Activated CD4-positive, alpha-beta T cell treated with anti-CD3 and anti-CD28 coated beads, Interleukin-2, amount 10 ng/mL, durations not matched to agents 7 days and 5 days (primary cell): ENCODE measurements at places on chromosomes 3 and 15. TPM values are rescaled to one million over a fixed set of nuclear protein-coding genes. Genes with fewer than 3 reads are reported as not detected.

- peak overlapping the region; percentile 71 for H3K4me3 ChIP-seq
- no peak overlapping the region for H3K27ac ChIP-seq
- H3K4me1 ChIP-seq: peaks cover 18% of the 10 kb centered on the region
- DNase-seq: no peak
Observed at GRCh38 chr15:33194237-33194636, 277 bp downstream of the FMN1 start.

LXN gene
- total RNA-seq: 11.5 TPM

DNA sequence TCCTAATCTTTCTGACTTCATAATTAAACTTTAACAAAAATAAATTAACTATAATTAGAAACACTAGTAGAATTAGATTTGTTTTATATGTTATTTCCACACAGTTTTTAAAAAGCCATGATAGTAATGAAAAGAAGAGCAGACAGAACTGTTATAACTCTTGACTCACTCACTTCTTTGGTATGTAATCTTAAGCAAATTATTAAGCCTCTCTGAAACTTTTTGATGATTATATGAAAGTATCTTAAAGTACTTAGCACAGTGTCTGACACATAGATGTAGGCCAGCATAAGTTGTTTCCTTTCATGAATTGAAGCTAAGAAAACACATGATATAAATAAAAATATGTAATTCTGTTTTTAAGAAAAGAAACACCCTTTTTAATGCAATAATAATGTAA lies 123.6 kb upstream of the MLF1 start:
- peaks cover 13% of the 10 kb centered on the region for H3K4me1 ChIP-seq
- no peak overlapping the region for H3K27ac ChIP-seq
- no peak for DNase-seq

GOLGA8R gene
- 2.7 TPM for total RNA-seq

- H3K4me1 ChIP-seq: peaks cover 19% of the 10 kb centered on the region
- no peaks in the 10 kb centered on the region for H3K36me3 ChIP-seq
- peaks cover 6% of the 10 kb centered on the region for H3K27me3 ChIP-seq
- H3K4me3 ChIP-seq: no peak overlapping the region
Observed at GRCh38 chr3:9911863-9912262, 5.0 kb upstream of the IL17RC start.

- no peak for DNase-seq
- no peaks in the 10 kb centered on the region for H3K36me3 ChIP-seq
- H3K4me3 ChIP-seq: no peak overlapping the region
- no peak overlapping the region for H3K27ac ChIP-seq
- H3K4me1 ChIP-seq: peaks cover 1% of the 10 kb centered on the region
- H3K27me3 ChIP-seq: peaks cover 6% of the 10 kb centered on the region
Observed at GRCh38 chr3:52432691-52433141, 12.2 kb downstream of the SEMA3G start.

GRCh38 chr3:112027826-112028225 lies 6.7 kb upstream of the TMPRSS7 start:
- no peaks in the 10 kb centered on the region for H3K36me3 ChIP-seq
- H3K4me3 ChIP-seq: no peak overlapping the region
- H3K27me3 ChIP-seq: peaks cover 2% of the 10 kb centered on the region
- no peaks in the 10 kb centered on the region for H3K4me1 ChIP-seq
- H3K27ac ChIP-seq: no peak overlapping the region
- DNase-seq: no peak

DNA sequence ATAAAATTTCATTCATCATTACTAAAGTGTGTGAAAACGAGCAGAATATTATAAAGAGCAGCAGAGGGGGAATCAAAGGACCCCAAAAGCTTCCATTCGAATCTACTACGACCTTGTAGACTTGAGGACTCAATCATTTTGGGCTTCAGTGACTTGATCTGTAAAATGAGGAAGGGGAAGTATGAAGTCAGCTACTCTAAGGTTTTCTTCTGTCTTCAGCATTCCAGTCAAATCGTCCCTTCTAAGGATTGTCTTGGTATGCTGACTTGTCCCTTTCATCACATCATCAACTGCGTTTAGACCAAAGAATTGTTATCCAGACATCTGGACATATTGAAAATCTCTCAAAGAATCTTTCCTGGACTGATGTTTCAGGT lies 44.8 kb downstream of the PLD1 start:
- no peak overlapping the region for H3K27ac ChIP-seq
- H3K27me3 ChIP-seq: peaks cover 16% of the 10 kb centered on the region
- H3K36me3 ChIP-seq: no peaks in the 10 kb centered on the region
- no peaks in the 10 kb centered on the region for H3K4me1 ChIP-seq
- DNase-seq: no peak

DNA sequence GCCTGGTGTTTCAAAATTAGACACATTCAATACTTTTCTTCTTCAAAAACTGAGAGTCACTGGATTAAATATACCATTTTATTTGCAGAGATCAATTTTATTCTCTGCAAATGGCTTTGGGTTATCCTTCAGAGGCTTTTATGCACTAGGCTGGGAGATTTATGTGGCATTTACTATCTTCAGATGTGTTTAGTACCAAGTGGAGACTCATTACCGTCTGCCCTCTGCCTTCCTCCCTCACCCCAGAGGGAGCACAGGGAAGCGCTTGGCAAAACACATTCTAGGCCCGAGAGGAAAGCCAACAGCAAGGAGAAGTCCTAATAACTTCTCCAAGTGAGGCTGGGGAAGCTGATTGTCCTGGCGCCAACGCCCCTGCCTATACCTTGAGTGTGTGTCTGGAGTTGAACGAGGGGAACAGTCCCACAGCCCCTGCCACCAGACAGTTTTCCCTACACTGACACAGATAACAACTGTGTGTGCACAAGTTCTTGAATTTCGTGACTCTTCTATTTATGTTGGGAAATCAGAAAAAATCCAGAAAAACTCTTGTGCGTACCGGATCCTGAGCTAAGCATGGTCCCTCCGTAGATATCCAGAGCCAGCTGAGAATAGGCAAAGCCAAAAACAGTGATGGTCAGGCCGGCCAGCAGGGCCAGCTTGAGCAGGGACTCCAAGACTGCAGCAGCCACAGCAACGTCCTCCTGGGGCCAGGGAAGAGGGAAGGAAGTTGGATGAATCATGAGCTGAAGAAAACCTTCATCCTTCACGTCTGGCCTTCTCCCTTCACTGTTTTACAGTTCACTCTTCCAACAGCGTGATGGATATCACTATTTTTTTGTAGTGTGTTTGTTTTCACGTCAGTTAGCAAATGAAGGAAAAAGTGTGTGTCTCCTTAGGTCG lies 26.6 kb downstream of the RFT1 start:
- peaks cover 87% of the 10 kb centered on the region for H3K4me1 ChIP-seq
- no peak for DNase-seq
- no peaks in the 10 kb centered on the region for H3K27me3 ChIP-seq
- no peak overlapping the region for H3K4me3 ChIP-seq

DNA sequence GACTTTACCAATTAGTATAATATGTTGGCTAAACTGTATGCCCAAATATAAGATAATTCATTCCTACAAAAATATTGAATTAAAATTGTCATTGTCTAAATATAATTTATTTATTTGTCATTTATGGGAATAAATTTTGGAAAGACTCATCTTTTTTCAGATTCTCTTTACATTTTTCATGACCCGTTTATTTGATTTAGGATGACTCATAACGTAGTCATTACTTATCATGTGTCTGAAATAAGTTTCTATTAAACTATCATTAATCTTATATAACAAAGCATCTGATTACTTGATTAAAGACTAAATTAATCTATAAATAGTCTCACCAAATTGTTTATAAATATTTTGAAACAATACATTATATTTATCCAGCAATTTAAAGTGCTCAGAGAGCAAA lies 516.6 kb downstream of the CADM2 start:
- H3K27ac ChIP-seq: no peak overlapping the region
- no peaks in the 10 kb centered on the region for H3K27me3 ChIP-seq
- no peak overlapping the region for H3K4me3 ChIP-seq
- no peaks in the 10 kb centered on the region for H3K36me3 ChIP-seq
- no peaks in the 10 kb centered on the region for H3K4me1 ChIP-seq

DNA sequence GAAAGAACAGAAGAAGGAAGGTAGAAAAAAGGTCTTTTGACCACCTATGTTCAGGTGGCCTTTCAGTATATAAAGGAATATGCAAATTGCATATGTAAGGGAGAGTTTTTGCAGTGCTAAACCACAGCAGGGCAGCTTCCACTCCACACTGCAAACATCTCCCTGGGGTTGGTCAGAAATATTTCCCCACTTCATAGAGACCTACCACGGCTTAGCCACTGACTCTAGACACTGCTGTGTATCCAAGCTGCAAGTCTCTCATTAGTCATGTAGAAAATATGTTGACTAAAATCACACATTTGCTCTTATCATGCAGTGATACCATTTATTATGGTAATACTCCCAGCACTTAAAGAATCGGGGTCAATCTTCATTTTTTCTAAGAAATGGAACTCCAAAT lies 214.9 kb upstream of the NR2F2 start:
- H3K27me3 ChIP-seq: no peaks in the 10 kb centered on the region
- no peaks in the 10 kb centered on the region for H3K36me3 ChIP-seq
- H3K27ac ChIP-seq: no peak overlapping the region
- H3K4me1 ChIP-seq: no peaks in the 10 kb centered on the region

- DNase-seq: peak; percentile 67
- H3K4me1 ChIP-seq: no peaks in the 10 kb centered on the region
- H3K36me3 ChIP-seq: no peaks in the 10 kb centered on the region
Observed at GRCh38 chr3:115814778-115815380, 191.6 kb downstream of the GAP43 start.

- no peak overlapping the region for H3K4me3 ChIP-seq
- DNase-seq: no peak
- H3K27me3 ChIP-seq: no peaks in the 10 kb centered on the region
- no peaks in the 10 kb centered on the region for H3K4me1 ChIP-seq
- no peak overlapping the region for H3K27ac ChIP-seq
Observed at GRCh38 chr15:46461416-46461815, 826.6 kb downstream of the SQOR start.

USP13 gene
- total RNA-seq: 9.6 TPM

- no peak overlapping the region for H3K27ac ChIP-seq
- peaks cover 15% of the 10 kb centered on the region for H3K27me3 ChIP-seq
- no peak for DNase-seq
- no peaks in the 10 kb centered on the region for H3K36me3 ChIP-seq
Observed at GRCh38 chr15:73009066-73010056, 42.9 kb upstream of the NEO1 start.

ZNF717 gene
- 12.5 TPM for total RNA-seq

GOLGA6A gene
- total RNA-seq: not detected
